ENCODE measurements at places on chromosomes 1 and 21.

GRCh38 chr1:22166439-22166838, 23.5 kb upstream of the WNT4 start:
- no peak for DNase-seq

- no peak for DNase-seq
Measured at GRCh38 chr1:117654493-117655219, 48.8 kb downstream of the TENT5C start.

DNA sequence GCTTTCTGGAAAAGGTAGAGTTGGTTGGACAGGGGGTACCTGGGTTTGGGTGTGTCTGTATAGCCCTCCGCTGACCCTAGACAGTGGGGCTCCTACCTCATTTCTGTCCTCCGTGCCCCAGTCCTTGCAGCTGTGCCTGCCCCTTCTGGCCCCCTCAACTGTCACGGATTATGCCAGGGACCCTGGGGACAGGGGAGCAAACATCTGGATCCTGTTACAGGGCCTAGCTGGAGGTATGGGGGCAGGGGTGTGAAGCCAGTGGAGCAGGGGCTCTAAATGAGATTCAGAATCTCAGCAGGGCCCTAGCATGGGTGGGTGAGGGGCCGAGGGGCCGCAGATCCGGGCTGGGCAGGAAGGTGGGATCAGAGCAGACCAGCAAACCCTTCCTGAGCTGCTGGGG, 81.0 kb downstream of the TAS1R2 start:
- DNase-seq = no peak

DNA sequence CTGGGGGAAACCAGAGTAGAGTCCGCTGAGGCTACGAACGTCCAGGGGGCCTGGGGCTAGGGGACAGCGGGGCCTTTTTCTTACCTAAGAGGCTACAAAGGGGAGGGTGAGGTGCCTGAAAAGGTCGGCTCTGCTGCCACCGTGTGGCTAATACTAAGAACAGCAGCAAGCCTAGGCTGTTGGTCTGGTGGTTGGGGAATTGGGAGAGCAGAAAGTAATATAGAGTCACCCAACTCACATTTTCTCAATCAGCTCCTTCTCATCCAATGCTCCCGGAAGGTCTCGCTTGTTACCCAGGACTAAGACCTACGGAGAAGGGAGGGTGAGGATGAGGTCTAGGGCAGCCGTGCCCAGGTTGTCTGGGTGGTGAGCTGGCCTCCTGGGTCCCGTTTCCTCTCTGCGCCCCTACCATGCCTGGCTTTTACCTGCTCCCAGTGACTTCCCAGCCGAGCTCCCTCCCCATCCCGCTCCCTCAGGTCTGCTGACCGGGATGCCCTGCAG, 9.3 kb downstream of the ARL8A start:
- peak; percentile 70 for DNase-seq

GRCh38 chr1:25554886-25555752, 11.7 kb downstream of the LDLRAP1 start:
- peak; percentile 24 for DNase-seq

DNA sequence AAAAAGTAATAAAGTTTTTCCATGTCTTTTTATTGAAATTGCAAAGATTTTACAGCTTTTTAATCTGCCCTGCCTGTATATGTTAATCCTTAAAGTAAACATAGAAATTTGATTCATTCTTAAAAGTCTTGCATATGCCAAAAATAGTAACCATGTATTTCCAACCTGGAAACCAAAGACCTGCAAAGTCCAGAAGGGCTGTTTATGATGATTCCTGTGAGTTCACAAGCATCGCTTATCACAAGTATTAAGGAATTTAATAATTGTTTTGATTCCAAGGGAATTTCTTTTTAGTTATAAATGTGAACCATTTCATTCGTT, 199.1 kb downstream of the PTPRC start:
- no peak for DNase-seq

DNA sequence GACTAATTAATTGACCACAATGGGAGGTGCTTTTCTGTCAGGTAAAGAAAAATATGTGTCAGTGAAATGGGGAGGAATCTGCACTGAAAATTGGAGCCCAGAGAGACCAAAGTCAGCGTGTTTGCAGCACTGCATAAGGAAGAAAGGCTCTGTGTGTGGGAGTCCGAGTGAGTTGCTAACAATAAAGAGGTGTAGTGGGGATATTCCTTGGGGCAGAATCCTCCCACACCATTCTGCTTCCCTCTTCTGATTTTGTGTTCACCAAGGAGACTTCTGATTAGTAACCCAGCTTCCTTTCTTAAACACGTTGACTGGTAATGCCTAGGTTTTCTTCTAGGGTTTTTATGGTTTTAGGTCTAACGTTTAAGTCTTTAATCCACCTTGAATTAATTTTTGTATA, 240.5 kb downstream of the RPS6KC1 start:
- DNase-seq = no peak

- peak; percentile 93 for DNase-seq
Measured at GRCh38 chr1:173002891-173003838, 47.6 kb downstream of the TNFSF18 start.

DNA sequence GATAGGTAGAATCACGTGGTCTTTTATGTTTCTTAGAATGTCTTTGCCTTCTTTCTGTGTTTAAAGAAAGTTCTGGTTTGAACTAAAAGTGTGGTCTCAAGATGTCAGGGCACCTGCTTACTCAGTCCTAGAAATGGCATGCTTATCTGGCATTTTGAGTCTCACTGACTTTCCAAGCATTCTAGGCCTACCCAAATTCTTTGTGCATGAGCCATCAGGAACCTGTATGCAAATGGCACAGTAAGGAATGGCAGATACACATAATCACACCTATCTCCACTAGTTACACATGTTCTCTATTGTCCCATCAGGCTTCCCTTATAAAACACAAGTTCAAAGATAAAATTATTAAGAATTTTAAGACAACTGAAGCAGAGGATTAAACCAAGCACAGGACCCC, 29.5 kb upstream of the CLCA4 start:
- no peak for DNase-seq

DNA sequence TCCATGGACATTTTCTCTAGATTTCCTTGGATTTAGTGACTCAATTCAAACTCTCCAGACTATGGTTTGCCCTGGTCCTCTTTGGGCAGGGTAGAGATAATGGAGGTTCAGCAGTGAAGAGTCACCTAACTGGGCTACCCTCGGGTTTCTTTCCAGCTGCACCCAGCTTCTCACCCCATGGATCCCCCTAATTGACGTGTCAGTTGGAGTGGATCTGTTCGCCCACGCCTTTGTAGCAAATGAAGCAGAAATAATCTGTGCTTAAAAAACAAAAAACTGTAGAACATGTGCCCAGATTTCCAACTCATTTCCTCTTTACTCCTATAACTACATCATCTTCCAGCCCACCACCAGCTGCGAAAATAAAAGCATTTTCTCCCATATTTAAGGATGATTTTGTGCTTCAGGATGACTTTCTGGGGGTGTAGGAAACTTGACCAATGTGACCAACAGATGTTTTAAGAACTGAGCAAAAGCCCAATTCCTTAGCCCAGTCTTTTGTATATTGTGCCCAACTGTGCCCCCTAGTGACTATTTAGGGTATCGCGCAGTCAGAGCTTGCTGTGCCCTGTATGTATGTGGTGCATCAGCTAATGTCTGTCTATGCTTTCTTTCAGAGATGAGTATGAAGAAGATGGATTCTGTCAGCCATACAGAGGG, 66.5 kb upstream of the UBE2U start:
- DNase-seq = peak; percentile 92

Data from fibroblast of pulmonary artery (primary cell).